IMR-90 (cell line): ENCODE measurements at places on chromosomes 4 and X. TPM values are rescaled to one million over a fixed set of nuclear protein-coding genes. Genes with fewer than 3 reads are reported as not detected.

USP17L24 gene
- not detected in 2 replicates for total RNA-seq

SPATA4 gene
- total RNA-seq = under 0.01 and 0.28 TPM in 2 replicates

SLBP gene
- 66.1 and 85.5 TPM in 2 replicates for total RNA-seq

PDE6B gene
- under 0.01 TPM in 1 of 2 replicates, not detected in the other for total RNA-seq

TBC1D1 gene
- 90.3 and 104 TPM in 2 replicates for total RNA-seq

UGT2B11 gene
- not detected in 2 replicates for total RNA-seq

NOX1 gene
- total RNA-seq = not detected in 2 replicates

TLR2 gene
- total RNA-seq = under 0.01 TPM in 2 replicates

PTCHD1 gene
- not detected in 2 replicates for total RNA-seq

ZMAT1 gene
- not detected in 2 replicates for total RNA-seq

RBMXL3 gene
- not detected in 2 replicates for total RNA-seq

FNIP2 gene
- total RNA-seq = 22.2 and 24.6 TPM in 2 replicates

DRD5 gene
- total RNA-seq = not detected in 2 replicates

POLN gene
- 0.72 and 1.1 TPM in 2 replicates for total RNA-seq

ALPK1 gene
- total RNA-seq = 7.9 and 8.6 TPM in 2 replicates

POU3F4 gene
- not detected in 2 replicates for total RNA-seq

CASK gene
- 17.7 and 21.9 TPM in 2 replicates for total RNA-seq

NALF2 gene
- total RNA-seq = not detected in 2 replicates

DOK7 gene
- not detected in 2 replicates for total RNA-seq

CASP6 gene
- 44.1 and 45.0 TPM in 2 replicates for total RNA-seq

MAD2L1 gene
- total RNA-seq = 13.6 and 32.2 TPM in 2 replicates

S100G gene
- not detected in 2 replicates for total RNA-seq

PRKG2 gene
- total RNA-seq = 2.0 and 2.2 TPM in 2 replicates

FHDC1 gene
- total RNA-seq = under 0.01 TPM in 2 replicates

PPP1R2C gene
- total RNA-seq = not detected in 2 replicates

CFAP47 gene
- total RNA-seq = under 0.01 TPM in 1 of 2 replicates, not detected in the other

CITED1 gene
- total RNA-seq = under 0.01 and 0.18 TPM in 2 replicates

ODAM gene
- not detected in 2 replicates for total RNA-seq

COX7B2 gene
- not detected in 2 replicates for total RNA-seq

CXCL13 gene
- not detected in 2 replicates for total RNA-seq

GAGE12F gene
- total RNA-seq = not detected in 2 replicates

FGFBP2 gene
- not detected in 2 replicates for total RNA-seq

SMARCAD1 gene
- 35.3 and 45.3 TPM in 2 replicates for total RNA-seq

KLB gene
- total RNA-seq = not detected in 2 replicates

MAN2B2 gene
- 11.9 and 13.4 TPM in 2 replicates for total RNA-seq

ATOH1 gene
- not detected in 2 replicates for total RNA-seq

HHIP gene
- 6.6 and 8.6 TPM in 2 replicates for total RNA-seq

ARHGEF6 gene
- total RNA-seq = 2.7 and 3.1 TPM in 2 replicates

C4orf51 gene
- total RNA-seq = not detected in 2 replicates

CORIN gene
- 15.6 and 20.3 TPM in 2 replicates for total RNA-seq

SHROOM3 gene
- total RNA-seq = 18.1 and 19.5 TPM in 2 replicates

CYSLTR1 gene
- not detected in 2 replicates for total RNA-seq

UGT2B28 gene
- total RNA-seq = not detected in 2 replicates

TCEAL7 gene
- 6.5 and 16.1 TPM in 2 replicates for total RNA-seq
